A673 (cell line): ENCODE measurements at places on chromosomes 3 and 15.

- no peak for DNase-seq
Observed at GRCh38 chr15:52529341-52529924, 753 bp upstream of the MYO5A start.

- DNase-seq = no peak
Observed at GRCh38 chr3:160253298-160253697, 28.1 kb downstream of the C3orf80 start.

- no peak for DNase-seq
Observed at GRCh38 chr3:44120721-44121582, 120.7 kb upstream of the TOPAZ1 start.

DNA sequence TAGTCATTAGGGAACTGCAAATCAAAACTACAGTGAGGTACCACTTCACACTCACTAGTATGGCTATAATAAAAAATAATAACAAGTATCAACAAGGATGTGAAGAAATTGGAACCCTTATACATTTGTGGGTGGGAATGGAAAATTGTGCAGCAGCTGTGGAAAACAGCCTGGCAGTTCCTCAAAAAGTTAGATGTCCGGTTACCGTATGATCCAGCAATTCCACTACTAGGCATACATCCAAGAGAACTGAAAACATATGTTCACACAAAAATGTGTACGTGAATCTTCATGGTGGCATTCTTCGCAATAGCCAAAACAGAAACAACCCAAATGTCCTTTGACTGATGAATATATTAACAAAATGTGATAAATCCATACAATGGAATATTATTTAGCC is 187.9 kb upstream of the LYSMD4 start:
- DNase-seq = no peak

- DNase-seq = no peak
Observed at GRCh38 chr15:41847981-41848380, 9.3 kb downstream of the PLA2G4B start.

- DNase-seq = no peak
Observed at GRCh38 chr3:97257942-97258697, 443.7 kb downstream of the EPHA6 start.

DNA sequence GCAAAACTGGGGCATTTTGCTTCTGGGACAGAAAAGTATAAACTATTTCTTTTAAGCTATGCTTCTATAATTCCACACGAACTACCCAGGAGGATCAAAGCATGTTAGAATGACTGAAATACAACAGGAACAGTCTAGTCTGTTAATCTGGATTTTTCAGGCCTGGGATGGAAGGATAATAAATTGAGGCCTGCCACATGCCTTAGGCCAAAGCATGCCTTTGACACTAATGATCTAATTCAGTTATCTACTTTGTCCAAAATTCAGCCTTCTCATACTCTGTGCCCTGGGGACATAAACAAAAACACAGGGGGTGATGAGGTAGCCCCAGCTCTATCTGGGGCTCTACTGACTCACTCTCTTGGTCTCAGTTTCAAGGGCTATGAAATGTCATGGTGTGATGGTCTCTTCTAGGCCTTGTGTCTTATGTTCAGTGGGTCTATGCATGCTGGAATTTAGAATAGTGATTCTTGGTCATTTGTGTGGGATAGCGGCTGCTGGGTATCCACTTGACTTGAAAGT is 32.5 kb downstream of the GAP43 start:
- DNase-seq = no peak

- DNase-seq = no peak
Observed at GRCh38 chr3:110583373-110583935, 488.2 kb upstream of the NECTIN3 start.

DNA sequence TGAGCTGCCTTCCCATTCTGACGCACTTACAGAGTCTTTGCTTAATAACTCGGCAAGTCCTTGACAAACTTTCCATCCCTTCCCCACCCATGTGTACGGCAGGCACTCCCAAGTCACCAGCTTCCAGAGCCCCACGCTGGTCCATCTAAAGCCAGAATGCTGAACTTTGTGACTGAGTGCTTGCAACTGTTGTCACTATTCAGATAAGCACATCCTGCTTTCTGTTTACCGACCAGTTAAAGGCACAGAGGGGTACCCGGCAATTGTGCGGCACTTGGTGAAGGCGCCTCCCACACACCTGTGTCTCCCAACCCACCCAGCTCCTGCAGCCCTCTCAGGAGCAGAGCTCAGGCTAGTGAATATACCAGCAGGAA is 430.6 kb downstream of the FOXP1 start:
- DNase-seq = no peak

- peak; percentile 38 for DNase-seq
Observed at GRCh38 chr3:99413504-99413903, 224.9 kb upstream of the COL8A1 start.

- no peak for DNase-seq
Observed at GRCh38 chr3:17307482-17307881, 422.7 kb downstream of the PLCL2 start.

DNA sequence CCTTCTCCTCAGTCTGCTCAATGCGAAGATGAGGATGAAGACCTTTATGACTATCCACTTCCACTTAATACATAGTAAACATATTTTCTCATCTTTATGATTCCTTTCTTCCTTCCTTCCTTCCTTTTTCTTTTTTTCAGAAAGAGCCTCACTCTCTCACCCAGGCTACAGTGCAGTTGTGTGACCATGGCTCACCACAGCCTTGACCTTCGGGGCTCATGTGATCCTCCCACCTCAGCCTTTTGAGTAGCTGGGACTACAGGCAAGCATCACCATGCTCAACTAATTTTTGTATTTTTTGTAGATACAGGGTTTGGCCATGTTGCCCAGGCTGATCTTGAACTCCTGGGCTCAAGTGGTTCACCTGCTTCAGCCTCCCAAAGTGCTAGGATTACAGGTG is 52.0 kb upstream of the RAP2B start:
- no peak for DNase-seq

- no peak for DNase-seq
Observed at GRCh38 chr15:98560338-98560737, 88.0 kb upstream of the IGF1R start.

DNA sequence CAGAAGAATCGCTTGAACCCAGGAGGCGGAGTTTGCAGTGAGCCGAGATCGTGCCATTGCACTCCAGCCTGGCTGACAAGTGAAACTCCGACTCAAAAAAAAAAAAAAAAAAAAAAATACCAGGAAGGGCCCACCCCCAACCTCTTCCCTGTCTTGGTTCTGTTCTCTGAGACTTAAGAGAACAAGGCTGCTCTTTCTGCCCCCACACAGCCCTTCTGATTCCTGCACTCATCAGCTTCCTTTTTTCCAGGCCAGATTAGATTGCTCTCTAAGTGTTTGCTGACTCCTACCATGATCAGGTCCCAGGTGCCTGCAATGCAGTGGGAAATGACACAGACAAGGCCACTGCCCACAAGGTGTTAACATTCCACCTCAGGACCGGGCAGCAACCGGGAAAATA is 13.0 kb downstream of the TMEM44 start:
- no peak for DNase-seq

- DNase-seq = peak; percentile 40
Observed at GRCh38 chr15:92383519-92384324, 10.0 kb upstream of the ST8SIA2 start.

GRCh38 chr3:54042259-54042823 is 80.0 kb upstream of the CACNA2D3 start:
- DNase-seq = no peak

DNA sequence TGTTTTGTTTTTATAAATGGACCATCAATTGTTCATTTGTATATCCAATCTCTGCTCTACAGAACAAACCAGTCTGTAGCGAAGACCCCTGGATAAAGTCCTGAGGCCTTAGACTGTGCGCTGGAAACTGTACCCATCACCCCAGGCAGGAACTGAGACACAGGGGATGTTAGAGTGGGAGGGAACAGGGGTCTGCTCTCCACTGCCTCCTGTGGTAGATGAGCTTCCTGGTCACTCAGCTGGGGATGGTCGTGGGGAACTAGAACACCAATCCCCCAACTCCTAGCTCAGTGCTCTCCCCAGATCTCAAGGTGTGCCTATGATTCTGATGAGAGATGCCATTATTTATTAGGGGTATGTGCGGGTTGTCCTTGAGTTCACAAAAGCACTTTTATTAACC is 340.2 kb upstream of the IGF1R start:
- no peak for DNase-seq

DNA sequence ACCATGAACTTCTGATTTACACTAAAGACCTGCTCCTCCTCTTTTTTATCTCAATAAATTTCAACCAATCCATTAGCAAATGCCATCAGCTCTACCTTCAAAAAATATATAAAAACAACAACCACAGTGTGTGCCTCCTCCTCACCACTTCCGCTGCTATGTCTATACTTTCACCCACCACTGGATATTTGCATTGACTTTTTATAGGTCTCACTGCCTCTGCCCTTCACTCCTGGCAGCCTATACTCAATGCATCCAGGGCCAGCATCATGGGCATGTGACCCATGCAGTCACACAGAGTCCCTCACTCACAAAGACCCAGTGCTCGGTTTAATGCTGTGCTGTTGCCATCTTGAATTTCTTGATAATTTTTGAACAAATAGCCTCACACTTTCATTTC is 53.5 kb upstream of the CCDC54 start:
- DNase-seq = no peak

- DNase-seq = no peak
Observed at GRCh38 chr3:1019157-1019556, 73.7 kb upstream of the CNTN6 start.

GRCh38 chr15:58698887-58699641 is 50.4 kb downstream of the ADAM10 start:
- DNase-seq = no peak

GRCh38 chr3:23740517-23740965 is 65.2 kb upstream of the UBE2E1 start:
- DNase-seq = no peak

DNA sequence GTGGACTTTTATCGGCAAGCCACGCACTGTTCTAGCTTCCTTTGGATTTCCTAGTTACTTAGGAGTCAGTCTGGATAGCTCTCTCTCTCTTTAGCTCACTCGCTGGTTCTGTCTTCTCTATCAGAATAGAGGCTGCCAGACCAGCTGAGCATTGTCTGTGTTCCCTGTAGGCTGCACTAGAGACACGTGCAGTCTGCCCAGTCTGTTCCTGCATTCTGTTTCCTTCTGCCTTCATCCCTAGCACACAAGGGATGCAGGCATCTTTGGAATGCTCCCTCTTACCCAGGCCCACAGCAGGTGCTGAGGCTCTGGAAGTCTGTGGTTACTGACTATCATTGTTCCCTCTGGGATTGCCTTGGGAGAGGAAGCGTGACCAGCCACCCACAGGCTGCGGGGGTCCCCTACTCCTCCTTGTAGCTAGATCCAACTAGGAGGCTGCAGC is 322.8 kb downstream of the ZNF621 start:
- DNase-seq = no peak

GRCh38 chr3:173762501-173762900 is 365.0 kb downstream of the NLGN1 start:
- DNase-seq = no peak

DNA sequence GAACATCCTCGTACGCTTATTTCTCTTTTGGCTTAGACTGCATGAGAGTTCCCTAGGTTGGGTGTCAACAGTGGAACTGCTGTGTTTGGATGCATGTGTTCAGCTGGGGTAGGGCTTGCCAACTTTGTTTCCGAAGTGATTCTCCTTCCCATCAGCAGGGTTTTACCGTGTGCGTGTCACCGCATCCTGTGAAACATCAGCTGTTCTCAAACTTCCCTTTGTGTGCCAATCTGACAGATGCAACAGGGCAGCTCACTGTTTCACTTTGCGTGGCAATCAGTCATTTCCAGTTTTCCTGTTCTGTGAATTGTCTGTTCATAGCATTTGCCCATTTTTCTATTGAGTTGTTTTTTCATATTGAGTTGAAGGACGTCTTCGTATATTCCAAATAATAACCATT is 218.8 kb downstream of the VPS13C start:
- DNase-seq = no peak

- DNase-seq = no peak
Observed at GRCh38 chr3:64644483-64644882, 43.3 kb downstream of the ADAMTS9 start.

- DNase-seq = no peak
Observed at GRCh38 chr3:193914602-193915001, 221.3 kb upstream of the HES1 start.

DNA sequence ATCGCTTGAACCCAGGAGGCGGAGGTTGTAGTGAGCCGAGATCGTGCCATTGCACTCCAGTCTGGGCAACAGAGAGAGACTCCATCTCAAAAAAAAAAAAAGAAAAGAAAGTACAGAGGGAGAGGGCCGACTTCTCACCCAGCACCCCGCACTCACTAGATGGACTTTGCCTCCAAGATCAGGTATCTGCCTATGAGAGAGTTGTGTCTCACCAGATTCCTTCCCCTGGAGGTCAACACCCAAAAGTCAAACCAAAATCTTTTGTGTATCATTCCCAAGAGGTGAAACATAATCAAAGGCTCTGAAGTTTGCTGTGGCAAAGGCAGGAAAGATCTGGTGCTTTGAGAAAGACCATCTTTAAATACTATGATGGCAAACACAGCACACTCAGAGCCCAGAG is 51.2 kb downstream of the HMCES start:
- no peak for DNase-seq

GRCh38 chr15:38611228-38611627 is 46.6 kb upstream of the RASGRP1 start:
- no peak for DNase-seq

DNA sequence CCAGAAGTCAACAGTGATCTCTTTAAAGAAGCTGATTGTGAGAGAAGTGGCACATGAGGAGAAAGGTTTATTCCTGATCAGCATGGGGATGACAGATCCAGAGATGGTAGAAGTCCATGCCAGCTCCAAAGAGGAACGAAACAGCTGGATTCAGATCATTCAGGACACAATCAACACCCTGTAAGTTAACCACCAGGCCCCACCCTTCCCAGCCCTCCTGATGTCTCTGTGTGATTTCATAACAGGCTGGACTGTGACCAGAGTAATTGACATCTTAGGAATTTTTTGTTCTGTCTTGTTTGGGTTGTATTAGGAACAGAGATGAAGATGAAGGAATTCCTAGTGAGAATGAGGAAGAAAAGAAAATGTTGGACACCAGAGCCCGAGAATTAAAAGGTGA is 67.7 kb downstream of the KLHL25 start:
- DNase-seq = no peak

DNA sequence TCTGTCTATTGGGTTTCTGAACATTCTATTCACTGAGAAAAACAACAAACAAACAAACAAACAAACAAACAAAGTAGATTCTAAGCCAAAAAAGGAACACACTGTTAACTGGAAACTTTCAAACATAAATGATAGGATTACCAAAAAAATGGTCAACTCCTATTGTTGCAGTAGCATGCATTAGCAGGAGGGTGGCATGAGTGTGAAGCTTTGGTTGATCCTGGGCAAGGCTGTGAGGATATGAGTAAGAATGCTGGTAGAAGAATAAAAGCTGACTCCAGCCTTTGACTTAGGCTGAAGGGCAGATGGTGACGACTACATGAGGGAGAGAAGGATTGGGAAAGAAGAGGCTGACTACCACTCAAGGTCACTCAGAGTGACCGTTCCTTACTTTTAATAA is 810.3 kb downstream of the VGLL3 start:
- DNase-seq = peak; percentile 23

- DNase-seq = no peak
Observed at GRCh38 chr3:148073721-148074456, 623.8 kb upstream of the AGTR1 start.

GRCh38 chr3:194177141-194177540 is 41.2 kb downstream of the HES1 start:
- no peak for DNase-seq
